Sigmoid colon (tissue), 7 donors: ENCODE measurements at places on chromosomes 4 and X. TPM values are rescaled to one million over a fixed set of nuclear protein-coding genes. Genes with fewer than 3 reads are reported as not detected.

DNA sequence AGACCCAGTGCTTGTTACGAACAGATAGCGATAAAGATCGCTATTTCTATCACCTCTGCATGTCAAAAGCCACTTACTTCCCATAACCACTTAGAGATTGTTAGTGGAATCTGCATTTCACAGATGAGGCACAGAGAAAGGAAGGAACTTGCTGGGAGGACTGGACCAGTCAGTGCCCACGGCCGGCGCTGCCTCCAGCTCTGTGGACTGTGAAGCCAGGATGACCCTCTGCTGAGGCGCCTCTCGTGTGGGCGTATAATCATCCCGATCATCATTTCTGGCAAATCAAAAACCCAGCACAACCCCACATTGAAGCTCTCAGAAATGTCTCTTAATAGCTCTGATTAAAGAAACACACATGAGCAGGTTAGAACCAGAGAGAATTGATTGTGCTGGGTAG is 61.5 kb upstream of the ADRA2C start:
- no peaks in the 10 kb centered on the region for H3K36me3 ChIP-seq
- no peaks in the 10 kb centered on the region for H3K4me1 ChIP-seq
- no peak overlapping the region for H3K4me3 ChIP-seq
- DNase-seq: no peak
- peaks cover 33% of the 10 kb centered on the region for H3K27me3 ChIP-seq

- no peak overlapping the region for H3K4me3 ChIP-seq
- no peaks in the 10 kb centered on the region for H3K36me3 ChIP-seq
- no peaks in the 10 kb centered on the region for H3K27me3 ChIP-seq
- DNase-seq: peak; percentile 57
- peaks cover 34% of the 10 kb centered on the region for H3K4me1 ChIP-seq
These were observed 3.6 kb downstream of the PLXNB3 start for GRCh38 chrX:153767674-153768055.

- no peak overlapping the region for H3K4me3 ChIP-seq
- H3K4me1 ChIP-seq: peaks cover 6% of the 10 kb centered on the region
- no peaks in the 10 kb centered on the region for H3K27me3 ChIP-seq
These were observed 14.0 kb downstream of the CHM start for GRCh38 chrX:86033385-86033784.

DNA sequence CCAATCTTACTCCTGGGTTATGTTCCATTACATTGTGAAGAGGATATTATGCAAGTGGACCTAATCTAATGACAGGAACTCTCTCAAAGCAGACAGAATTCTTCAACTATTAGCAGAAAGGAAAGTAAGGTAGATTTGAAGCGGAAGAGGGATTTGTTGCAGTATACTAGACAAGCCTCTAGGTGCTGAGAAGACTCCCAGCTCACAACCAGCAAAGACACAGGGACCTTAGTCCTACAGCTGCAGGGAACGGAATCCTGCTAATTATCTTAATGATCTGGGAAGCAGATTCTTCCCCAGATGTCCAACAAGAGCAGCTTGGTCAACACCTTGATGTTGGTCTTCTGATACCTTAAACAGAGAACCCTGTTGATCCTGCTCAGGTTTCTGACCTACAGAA is 73.6 kb downstream of the STK32B start:
- no peaks in the 10 kb centered on the region for H3K4me1 ChIP-seq
- H3K27ac ChIP-seq: no peak overlapping the region
- H3K36me3 ChIP-seq: no peaks in the 10 kb centered on the region
- no peaks in the 10 kb centered on the region for H3K27me3 ChIP-seq
- DNase-seq: no peak
- H3K4me3 ChIP-seq: no peak overlapping the region

Gene PPBP
- total RNA-seq: not detected
